NCI-H748 treated with DMSO at 0.1 percent for 48 hours (cell line): ENCODE measurements at places on chromosomes 7 and 10.

DNA sequence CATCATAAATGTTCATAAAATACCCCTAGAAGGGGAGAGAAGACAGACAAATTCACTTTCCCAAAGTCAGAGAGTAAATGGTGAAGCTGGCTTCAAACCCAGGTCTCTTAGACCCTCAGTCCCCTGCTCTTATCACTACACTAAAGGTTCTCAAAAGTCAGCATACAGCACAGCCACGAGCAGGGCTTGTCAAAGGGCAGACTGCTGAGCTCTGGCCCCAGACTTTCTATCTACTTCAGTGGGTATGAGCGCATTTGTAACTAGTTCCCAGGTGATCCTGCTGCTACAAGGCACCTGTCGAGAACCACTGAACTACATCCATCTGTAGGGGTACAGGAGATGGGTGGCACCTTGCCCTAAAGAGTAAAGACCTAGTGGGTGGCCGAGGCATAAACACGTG, 91.5 kb downstream of the SORBS1 start:
- no peak for DNase-seq

- DNase-seq, result no peak
Observed at GRCh38 chr7:100066953-100067352, 14.6 kb downstream of the ZNF3 start.

- no peak for DNase-seq
Observed at GRCh38 chr10:76040830-76041220, 609.4 kb downstream of the LRMDA start.

DNA sequence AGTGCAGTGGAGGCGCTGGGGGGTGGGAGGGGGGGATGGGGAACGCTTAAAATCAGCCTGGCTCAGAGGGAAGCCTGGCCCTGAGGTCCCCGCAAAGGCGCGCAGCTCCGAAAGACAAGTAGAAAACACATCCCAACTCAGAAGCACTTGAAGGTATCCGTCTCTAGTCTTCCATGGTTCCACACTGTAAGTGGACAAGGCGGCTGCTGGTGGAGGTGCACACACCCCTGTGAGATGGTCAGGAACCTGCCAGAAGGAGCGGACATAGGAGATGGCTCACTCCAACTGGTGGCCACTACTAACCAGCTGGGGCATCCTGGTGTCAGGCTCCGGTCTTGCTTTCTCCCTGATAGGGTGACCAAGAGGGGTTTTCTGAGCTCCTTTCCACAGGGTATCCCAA, 41.7 kb downstream of the CTBP2 start:
- DNase-seq, result no peak

- DNase-seq, result no peak
Observed at GRCh38 chr10:84933402-84933801, 605.0 kb downstream of the CCSER2 start.

DNA sequence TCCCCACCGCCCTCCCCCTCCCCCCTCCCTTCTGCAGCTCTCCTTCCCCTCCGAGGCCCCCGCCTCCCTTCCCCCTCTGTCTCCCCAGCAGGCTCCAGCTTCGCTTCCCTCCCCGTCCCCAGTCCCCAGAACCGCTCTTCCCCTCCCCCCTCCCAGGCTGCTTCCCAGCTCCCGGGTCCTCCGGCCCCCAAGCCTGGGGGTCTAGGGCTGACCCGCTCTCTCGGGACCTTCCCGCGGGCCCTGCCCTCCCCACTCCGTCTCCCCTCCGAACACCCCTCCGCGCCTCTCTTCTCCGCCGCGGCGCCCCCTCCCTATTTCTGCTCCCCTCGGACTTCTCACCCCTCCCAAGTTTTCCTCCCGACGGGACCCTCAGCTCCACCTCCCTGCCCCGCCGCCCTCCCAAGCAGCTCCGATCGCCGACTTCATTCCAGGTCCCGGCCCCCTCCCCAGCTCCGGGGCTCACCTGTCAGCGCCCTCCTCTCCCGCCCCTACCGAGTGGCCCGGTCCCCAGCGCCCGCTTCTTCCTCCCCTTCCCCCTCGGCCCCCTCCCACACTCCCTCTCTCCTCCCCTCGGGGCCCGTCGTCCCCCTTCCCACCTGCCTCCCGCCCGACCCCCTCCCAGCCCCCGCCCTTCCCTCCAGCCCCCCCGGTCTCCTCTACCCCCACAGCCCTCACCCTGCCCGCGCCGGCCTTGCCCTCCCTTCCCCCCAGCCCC, 990 bp downstream of the ZNF467 start:
- no peak for DNase-seq

- DNase-seq, result no peak
Observed at GRCh38 chr7:836429-836828, 4.2 kb downstream of the SUN1 start.

- DNase-seq, result no peak
Observed at GRCh38 chr10:119210633-119211032, 3.3 kb downstream of the GRK5 start.

DNA sequence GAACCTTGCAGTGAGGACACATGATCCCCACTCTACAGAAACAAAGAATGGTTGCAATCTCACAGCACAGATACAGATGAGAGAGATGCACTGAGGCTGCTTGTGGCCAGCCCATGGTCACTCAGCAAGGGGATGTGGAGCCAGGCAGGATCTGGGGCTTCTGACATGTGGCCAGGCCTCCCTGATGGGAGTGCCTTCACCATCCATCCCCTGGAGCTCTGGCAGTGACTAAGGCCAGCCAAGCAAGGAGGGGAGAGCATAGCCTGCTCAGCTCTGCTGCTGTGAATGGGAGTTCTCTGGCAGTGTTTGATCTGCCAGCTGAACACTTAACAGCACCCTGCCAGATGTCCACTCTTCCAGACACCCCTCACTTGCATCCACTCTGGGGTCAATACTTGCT, 19.8 kb downstream of the C10orf71 start:
- DNase-seq, result no peak

GRCh38 chr10:100744987-100745881, at the start of gene PAX2:
TSS of gene PAX2 (plus strand) at chr10:100745582. CDS start at chr10:100746261, 679 bp downstream.
- DNase-seq, result no peak

- DNase-seq, result no peak
Observed at GRCh38 chr10:44659320-44659719, 251.8 kb upstream of the TMEM72 start.
